Stimulated activated CD4-positive, alpha-beta T cell treated with anti-CD3 and anti-CD28 coated beads, Interleukin-1b, Interleukin-23, amount 100 ng/mL, for 1 hour (primary cell): ENCODE measurements at places on chromosomes 12 and 14.

DNA sequence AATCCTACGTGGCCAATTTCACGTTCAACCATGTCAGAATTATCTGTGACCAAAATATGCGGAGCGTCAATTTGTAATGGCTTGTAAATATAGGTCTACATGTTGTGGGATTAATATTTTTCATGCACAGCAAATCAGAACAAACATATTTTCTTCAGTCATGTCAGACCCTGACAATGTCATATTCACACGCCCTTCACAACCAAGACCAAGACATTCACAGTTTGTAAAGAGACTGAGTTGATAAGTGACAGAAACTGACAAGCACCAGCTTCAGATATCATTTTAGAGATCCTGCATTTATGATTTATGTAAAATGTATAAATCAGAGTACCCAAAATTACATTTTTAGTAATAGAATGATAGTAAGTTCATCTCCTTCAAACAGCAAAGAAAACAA, 57.3 kb upstream of the NOVA1 start:
- DNase-seq, result no peak

- DNase-seq, result no peak
These were observed 54.4 kb downstream of the SPPL3 start for GRCh38 chr12:120849765-120850164.

DNA sequence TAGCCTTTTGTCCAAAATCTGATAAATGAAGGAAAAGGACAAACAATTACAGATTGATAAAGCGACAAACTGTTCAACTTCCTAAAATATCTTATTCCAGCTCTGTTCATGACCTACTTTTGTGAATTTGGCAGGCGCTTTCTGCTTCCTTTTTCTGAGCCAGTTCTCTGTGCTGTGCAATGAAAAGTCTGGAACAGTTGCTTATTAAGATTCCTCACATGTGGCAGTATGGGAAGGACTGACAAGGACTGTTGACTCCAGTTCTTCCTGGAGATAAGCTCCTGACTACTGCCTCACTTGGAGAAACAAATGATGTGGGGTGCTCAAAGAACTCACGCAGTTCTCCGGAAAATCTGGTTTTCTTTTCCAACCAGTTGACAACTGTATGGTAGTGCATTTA, 58.3 kb upstream of the ANP32D start:
- DNase-seq, result no peak

- DNase-seq, result no peak
These were observed 861 bp downstream of the IL26 start for GRCh38 chr12:68224613-68225285.

- peak; percentile 24 for DNase-seq
These were observed 94.3 kb downstream of the RFLNA start for GRCh38 chr12:124389138-124389724.

GRCh38 chr12:106918746-106919145, 37.0 kb upstream of the TMEM263 start:
- DNase-seq, result no peak

- no peak for DNase-seq
These were observed 2.0 kb downstream of the BHLHE41 start for GRCh38 chr12:26122681-26123481.

DNA sequence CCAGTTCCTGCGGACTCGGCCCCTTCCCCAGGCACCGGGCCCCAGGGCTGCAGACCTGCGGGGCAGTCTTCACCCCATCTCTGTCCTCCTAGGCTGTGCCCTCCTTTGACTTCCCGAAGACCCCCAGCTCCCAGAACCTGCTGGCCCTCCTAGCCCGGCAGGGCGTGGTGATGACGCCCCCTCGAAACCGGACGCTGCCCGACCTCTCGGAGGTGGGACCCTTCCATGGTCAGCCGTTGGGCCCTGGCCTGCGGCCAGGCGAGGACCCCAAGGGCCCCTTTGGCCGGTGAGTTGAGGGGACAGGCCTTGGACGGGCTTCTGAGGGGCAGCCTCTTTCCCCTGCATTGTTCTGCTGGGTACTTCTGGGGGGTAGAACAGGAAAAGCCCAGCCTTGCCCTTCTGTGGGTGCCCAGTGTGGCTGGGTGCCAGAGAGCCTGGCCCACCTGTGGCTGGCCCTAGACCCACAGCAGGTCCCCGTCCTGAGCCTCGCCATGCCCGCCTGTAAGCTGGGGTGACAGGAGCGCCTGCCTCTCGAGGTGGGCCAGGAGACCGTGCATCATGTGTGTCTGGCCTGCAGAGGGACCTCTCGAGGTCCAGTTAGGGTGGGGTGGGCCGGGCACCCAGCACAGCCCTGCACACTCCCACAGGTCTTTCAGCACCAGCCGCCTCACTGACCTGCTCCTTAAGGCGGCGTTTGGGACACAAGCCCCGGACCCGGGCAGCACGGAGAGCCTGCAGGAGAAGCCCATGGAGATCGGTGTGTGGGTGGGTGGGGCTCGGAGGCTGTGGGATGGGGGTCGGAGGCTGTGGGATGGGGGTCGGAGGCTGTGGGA, 12.6 kb upstream of the PUS1 start:
- no peak for DNase-seq

DNA sequence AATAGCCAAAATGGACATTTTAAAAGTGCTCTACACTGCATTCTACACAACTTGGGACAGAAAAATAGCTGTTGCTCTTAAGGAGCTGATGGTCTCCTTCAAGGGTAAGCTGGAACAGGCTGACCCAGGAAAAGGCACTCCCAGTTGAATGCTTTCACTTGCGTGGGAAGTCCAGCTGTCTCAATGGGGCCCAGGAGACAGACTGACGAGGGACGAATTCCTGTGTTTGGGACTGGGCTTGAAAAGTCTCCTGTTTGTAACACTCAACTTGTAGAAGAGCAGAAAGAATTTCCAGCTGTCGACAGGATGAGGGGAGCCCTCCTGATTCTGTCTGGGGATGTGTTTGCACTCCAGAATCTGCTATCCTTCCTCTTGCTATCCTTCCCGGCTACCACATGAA, 180.8 kb downstream of the ZFP36L1 start:
- no peak for DNase-seq

DNA sequence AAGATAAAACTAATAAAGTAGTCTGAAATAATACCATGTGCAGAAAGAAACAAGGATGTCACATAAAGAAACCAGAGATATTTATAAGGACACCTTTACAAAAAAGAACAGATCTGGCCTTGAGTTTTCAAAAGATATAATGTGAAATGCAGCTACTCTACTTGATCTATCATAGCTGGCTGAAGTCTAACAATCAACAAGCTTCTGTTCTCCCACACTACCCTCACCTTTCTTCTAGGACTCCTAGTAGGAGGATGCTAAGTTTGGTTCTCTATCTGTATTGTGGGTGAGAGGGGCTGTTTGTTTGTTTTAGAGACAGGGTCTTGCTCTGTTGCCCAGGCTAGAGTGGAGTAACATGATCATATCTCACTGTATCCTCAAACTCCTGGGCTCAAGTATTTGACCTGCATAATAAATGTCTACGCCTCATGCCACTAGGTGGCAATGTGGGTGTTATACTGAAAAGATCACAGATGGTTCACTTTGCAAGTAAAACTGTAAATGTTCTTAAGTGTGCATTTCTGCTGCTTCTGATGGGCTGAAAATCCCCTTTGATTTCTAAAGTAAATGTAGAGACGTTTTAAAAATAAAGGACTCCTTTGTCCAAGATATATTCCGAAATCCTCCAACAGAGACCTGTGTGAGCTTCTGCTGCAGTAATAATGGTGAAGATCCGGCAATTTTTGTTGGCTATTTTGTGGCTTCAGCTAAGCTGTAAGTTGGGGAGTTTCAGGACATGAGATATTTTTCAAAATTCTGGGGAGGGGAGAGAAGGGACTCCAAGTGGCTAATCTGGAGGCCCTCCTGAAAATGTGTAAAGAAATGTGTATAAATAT, 269.3 kb downstream of the DAD1 start:
- DNase-seq, result no peak

DNA sequence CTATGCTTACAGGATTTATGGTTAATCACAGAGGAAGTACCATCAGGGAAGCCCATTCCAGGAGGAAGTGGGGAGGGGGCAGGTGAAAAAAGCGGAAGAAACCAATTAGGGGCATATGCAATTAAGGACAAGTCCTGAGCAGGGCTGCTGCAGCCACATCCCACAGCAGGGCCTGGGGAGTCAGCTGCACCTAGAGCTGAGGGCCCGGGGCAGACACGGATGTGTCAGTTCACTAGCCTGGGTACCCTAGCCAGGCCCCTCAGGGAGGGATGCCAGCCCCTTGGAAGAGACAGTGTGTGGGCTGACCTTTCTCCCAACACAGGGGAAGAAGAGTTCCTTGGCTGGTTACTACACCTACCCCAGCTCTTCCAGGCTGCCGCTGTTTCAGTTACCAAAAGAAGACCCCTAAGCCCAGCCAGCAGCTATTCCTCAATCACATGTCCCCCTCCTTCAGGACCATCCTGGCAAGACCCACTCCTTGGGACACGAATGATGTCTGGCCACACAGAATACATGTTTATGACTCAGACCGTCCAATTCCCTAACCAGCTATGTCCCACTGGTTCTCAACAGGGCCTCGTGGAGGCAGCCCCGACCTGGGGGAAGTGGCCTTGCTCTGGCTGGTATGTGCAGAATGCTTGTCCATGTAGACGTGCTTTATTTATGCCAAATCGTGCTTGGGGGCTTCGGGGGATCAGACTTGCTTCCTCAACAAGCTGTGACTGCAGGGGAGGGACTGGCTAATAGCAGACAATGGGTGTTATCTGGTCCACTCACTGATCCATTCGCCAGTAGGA, 133.7 kb upstream of the RTL1 start:
- no peak for DNase-seq

- no peak for DNase-seq
These were observed 476.2 kb downstream of the FSCB start for GRCh38 chr14:44030831-44031383.

DNA sequence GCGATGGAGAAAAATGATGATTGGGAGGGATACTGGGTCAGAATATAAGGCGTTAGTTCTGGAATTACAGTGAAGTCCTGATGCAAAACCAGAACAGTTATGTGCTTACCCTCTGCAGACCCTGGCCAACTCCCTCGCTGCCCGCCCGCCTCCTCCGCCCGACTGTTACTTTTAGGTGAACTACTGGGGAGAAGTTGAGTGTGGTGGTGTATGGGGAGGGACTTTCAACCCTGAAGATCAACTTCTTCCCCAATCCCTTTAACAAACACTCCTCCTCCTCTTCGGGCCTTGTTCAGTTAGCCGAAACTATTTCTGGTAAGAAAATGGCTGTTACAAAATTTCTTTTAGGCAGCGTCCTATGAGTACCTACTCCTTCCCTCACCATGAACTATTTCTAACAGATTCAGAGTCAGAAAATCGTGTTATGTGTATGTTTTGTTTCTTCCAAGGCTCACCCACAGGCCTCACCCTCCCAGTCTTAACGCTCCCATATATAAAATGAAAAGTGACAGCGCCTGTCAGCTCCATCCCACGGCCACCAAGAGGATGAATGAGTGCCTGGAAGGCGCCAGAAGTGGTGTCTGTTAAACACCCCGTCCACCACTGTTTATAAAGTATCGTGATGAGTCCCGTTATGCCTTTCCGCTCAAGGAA, 1.3 kb downstream of the FBXO33 start:
- no peak for DNase-seq

- DNase-seq, result no peak
These were observed 68.1 kb downstream of the ITPK1 start for GRCh38 chr14:93047661-93048060.

DNA sequence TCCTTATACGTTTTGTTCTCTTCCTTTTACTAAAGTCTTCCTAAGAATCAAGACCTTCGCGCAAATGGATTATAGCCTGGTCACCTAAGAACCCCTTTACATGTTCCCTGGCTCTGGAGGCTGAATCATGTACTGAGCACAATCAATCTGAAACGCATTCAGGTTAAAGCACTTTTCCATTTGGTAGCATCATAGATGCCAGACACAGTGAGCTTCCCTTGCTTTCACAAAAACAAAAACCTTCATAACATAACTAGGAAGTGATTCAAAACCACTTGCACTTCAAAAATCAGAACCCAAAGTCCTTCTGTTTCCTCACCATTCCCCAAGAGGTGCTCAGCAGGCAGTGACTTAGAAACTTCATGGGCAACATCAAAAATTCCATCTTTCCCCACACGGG, 105.4 kb downstream of the CRACR2A start:
- DNase-seq, result no peak

GRCh38 chr14:32370714-32371113, 41.6 kb downstream of the AKAP6 start:
- DNase-seq, result no peak

DNA sequence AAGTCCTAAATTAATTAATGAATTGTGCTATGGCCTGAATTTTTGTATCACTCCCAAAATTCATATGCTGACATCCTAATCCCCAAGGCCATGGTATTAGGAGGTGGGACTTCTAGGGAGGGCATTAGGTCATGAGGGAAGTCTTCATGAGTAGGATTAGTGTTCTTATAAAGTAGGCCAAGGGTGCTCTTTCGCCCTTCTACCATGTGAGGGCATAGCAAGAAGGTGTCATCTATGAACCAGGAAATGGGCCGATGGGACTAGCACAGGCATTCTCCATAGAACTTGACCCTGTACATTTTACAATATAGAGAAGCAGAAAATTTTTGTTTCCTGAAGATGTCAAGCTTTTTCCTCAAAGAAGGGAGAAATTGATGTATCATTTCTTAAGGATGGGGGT, 12.5 kb downstream of the SYT10 start:
- no peak for DNase-seq

GRCh38 chr12:64582862-64583261, 27.4 kb upstream of the RASSF3 start:
- no peak for DNase-seq

- DNase-seq, result no peak
These were observed 4.8 kb downstream of the KITLG start for GRCh38 chr12:88575361-88575970.

GRCh38 chr14:72443991-72444441, 449.9 kb downstream of the DPF3 start:
- no peak for DNase-seq

DNA sequence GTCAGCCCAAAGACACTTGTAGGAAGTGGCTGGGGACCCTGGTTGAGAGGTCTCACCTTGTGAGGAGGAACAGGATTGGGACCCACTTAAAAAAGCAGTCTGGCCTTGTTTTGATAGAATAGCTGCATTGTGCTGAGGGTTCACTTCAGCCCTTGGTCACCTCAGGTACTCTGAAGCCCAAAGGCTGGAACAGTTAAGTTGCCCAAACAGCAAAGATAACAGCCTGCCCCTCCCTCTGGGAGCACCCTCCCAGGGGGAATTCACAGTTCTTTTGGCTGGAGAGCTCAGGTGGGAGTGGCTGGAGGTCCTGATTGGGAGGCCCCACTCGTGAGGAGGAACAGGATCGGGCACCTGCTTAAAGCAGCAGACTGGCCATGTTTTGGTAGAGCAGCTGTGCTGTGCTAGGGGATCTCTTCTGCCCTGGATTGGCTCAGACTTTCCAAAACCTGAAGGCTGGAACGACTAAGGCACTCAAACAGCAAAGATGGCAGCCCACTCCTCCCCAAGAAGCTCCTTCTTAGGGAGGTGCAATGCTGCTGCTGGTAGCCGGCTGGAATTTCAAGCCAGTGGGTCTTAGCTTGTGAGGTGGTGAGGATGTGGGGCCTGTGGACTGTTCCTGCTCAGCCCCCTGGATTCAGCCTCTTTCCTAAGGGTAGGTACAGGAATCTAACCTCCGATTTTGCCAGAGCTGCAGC, 143.8 kb upstream of the SLC38A2 start:
- no peak for DNase-seq
